ENCODE measurements at places on chromosomes 6 and 20.

DNA sequence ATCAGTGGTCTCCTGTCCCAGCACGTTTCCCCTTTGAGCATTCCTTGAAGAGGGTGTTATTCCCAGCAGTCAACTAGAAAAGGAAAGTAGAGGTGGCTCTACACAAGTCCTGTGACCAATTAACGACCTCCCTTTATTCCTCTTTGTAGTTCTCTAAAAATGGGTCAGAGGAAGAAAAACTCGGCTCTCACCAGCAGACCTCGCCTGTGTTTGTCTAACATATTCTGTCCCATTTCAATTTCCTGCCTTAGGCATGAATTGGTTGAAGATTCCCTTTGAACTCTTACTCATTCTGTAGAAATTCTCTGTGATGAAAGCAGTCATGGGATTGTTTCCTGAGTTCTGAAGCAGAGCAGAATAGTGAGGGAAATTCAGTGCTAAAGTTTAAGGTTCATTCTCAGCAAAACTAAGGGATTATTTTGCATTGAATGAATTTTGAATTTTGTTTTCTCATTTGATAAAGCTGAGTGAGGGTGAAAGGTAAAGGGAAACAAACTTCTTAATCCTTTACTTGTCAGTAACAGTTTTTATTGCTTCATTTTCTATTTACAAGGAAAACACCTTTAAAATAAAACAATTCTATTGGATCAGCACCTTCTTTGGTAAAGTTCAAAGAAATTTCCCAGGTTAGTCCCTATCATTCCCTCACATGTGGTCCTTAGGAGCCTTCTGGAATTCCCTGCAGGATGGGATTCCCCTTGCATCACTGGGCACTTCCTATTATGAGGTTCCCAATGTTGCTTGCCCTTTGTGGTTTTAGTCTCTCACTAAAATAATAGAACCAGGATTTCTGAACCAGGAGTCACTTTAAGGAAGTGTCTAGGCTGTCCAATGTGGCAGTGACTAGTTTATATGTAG lies 105.8 kb downstream of the SLX4IP start:
- peak; percentile 57 for DNase-seq

- no peak for DNase-seq
Observed at GRCh38 chr20:50369225-50370035, 140.8 kb upstream of the PTPN1 start.

DNA sequence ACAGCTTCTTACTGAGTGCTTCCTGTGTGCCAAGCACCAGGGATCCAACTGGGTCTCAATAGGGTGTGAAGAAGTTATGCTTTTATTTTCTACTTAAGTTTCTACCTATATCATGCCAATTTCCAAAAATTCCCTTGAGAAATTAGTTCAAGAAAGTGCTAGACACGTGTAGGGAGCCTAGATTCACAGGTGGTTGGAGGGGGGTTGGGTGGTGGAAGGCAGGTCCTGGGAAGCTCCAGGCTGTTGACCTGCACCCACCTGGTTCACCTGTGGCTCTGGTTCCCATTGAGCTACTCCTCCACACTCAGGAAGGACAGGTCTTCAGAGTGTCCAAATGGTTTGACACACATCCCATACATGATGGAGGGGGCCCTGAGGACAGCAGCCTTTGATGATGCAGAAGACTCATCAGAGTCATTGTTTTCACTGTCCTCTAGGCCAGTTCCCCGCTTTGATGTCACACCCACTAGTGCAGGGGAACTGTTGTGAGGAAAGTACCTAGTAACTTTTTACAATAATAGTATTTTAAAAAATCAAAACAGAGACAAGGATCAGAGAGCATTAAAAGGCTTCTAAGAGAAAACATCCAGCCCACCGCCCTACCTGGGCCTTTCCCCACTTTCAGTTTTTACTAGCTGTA lies 39.8 kb upstream of the MYL9 start:
- DNase-seq: no peak

DNA sequence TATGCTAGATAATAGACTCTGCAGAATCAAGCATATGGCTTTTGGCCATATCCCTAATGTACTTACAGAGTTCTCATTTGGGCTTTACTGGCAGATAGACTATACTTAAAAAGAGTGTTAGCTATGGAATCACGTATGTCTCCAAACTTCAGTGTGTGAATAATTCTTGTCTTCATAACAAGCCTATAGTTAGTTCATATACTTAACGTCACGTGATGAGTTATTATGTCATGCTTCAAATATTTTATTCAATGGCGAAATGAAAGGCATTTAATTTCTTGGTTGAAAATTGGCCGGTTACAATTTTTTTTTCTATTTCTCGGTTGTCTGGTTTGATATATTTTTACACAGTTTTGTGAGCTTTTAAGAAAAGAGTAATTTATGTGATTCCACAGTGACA lies 62.7 kb downstream of the MEI4 start:
- no peak for DNase-seq

DNA sequence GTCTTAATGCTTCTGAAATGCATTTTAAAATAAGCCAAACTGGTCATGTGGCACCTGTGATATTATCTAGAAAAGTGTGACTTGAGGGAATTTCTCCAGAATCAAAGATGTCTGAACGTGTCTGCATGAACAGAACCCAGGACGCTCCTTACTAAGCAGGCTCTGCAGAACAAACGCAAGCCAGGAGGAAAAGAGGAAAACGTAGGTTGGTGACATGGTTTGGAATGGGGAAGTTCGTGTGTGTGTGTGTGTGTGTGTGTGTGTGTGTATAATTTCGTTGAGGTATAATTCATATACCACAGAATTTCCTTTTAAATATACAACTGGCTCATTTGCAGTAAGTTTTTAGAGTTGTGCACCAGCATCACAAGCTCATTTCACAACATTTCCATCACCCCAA lies 200.5 kb upstream of the FOXQ1 start:
- DNase-seq: no peak

DNA sequence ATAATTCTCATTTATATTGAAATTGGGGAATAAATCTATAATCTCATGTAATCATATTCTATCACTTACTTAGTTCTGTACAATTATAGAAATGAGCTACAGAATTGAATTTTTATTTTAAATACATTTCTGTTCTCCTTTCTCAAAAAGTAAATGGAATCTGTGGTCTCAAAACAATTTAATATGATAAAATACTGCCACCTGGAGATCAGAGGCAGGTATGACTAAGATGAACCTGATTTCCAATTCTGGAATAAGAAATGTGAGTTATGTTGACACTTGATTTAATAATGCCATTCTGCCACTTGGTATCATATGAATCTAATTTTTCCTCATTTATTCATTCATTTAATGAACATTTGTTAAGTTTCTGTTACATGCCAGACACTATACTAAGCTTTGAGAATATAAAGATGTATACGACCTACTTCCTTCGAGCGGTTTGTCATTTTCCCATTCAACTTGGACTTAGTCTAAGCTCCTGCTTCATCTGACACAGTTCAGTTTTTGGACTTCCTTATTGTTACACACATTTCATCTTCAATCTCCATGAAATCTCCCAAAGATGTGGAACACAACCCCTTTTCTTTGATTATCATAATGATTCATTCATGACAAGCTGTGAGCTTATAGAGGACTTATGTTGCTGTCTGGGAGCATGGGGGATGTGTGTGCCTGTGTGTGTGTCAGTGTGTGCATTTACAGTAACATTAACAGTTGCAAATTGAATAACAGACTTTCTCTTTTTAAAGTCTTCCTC lies 7.5 kb upstream of the CCDC28A start:
- peak; percentile 6 for DNase-seq

DNA sequence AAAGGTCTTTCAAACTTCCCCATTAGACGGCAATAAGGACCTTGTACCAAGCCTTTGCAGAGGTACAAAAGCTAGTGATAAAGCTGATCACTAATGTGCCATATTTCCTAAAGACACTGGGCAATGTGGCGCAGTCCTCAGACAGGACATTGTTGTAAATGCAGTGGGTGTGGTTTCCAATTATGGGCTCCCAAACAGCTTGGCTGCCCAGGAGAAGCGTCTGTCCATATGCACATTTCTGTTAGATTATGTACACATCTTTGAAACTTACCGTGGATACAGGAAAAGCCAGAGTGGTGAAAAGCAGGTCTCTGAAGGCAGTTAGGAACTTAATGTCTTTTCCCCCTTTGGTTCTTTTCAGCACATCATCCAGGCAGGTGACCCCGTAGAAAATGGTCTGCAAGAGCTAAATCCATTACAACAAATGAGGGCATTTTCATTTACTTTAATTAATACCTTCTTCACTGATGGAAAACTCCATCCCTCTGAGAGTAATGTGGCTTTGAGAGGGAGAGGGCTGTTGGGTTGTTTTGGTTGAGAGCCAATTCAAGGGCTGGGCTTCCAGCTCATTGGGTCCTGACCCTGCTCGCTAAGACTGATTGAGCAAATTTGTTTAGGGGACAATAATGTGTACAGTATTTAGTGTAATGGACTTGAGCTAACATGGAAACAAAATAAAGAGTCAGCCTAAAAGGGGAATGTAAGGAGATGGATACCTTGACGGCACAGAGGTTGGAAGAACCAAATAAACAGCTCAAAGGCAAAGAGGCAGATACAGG lies 10.4 kb downstream of the ADTRP start:
- DNase-seq: no peak

DNA sequence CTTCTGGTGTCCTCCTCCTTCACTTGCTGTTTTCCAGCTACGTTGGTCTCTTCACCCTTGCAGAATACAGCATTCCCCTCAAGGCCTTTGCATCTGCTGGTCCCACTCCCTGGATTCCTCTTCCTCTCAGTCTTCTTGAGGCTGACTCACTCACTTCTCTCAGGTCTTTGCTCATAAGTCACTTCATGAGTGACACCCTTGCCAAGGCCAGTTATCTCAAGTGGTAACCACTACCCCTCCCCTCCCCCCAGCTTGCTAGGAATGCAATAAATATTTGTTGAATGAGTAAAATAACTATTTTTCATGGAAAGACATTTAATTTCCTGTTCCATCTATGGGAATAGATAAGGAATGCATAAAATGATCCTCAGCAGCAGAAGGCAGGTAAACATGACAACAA lies 131.7 kb downstream of the PLCB4 start:
- peak; percentile 88 for DNase-seq

DNA sequence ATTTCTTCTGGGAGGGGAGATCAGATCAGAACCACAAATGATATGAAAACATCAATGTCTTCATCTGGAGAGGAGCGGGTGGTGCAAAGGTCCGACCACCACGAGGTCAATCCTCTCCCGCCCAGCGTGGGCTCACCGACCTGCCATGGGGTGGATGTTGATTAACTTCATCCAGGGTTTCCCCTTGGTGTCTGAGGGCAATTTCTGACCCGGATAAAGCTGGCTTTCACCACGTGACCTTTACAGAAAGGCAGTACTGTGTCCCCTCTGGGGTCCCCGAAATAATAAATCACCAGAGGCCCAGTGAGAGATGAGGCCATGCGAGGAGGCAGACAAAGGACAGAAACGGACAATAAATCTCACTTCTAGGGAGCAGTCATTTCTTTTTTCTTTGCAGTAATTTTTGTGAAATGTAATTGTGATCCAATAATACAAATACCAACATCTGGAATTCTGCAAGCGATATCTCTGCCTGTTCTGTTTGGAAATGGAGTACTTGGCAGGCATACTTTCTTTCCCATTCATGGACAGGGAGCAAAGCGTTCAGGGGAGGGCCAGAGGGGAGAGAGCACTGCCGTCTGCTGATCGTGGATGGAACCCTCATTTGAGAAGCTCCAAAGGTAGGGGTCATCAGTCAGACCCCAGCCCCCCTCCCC lies 55.1 kb upstream of the APCDD1L start:
- DNase-seq: no peak

GRCh38 chr6:6843057-6843627 lies 254.6 kb downstream of the LY86 start:
- DNase-seq: peak; percentile 67

DNA sequence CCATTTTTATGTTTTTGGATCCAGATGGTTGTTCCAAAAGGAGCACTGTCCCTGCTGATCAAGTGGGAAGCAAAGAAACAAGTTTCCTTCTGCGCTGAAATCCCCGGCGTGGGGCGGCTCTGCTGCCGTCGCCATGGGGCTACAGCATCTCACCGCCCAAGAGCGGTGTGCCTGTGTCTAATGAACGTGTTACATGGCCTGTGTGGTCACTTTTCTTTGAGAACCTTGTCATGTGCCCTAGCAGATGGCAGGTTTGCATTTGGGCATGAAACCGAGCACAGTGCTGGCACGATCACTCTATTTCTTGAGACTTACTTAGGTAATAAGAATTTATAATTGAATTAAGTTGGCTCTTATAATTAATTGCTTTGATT lies 51.9 kb downstream of the ZDHHC14 start:
- DNase-seq: no peak

- no peak for DNase-seq
Observed at GRCh38 chr6:156752666-156753301, 24.4 kb upstream of the ARID1B start.

DNA sequence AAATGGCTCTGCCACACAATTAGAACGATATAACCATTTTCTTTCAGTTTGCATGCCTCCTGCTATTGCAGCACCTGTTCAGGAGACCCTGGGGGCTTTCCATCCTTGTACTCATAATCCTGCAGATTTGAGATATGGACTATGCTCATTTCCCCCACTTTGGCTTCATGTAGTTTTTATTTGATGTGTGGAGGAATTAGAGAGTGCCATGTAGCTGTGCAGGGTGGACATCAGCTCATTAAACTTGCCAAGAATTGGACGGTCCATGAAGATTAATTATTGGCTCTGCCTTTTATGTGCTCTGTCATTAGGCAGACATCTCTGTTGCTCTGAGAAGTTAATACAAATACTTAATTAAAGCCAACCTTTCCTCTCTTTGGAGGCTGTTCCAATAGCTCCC lies 66.2 kb upstream of the CD83 start:
- no peak for DNase-seq

GRCh38 chr6:15441981-15442380 lies 196.1 kb downstream of the JARID2 start:
- no peak for DNase-seq

- no peak for DNase-seq
Observed at GRCh38 chr20:19129976-19130612, 82.3 kb upstream of the SLC24A3 start.

- DNase-seq: no peak
Observed at GRCh38 chr6:127864701-127865100, 36.2 kb downstream of the THEMIS start.

- no peak for DNase-seq
Observed at GRCh38 chr6:89356642-89357170, 4.2 kb upstream of the UBE2J1 start.

- no peak for DNase-seq
Observed at GRCh38 chr6:33683051-33683571, 28.4 kb downstream of the UQCC2 start.

GRCh38 chr6:40440053-40440452 lies 147.1 kb downstream of the LRFN2 start:
- DNase-seq: no peak

- no peak for DNase-seq
Observed at GRCh38 chr6:41621802-41622201, 16.5 kb upstream of the MDFI start.
